ENCODE measurements at places on chromosomes 6 and 20.
A peak's percentile ranks its signal among the peaks of the same experiment; 100 is the strongest.

GRCh38 chr20:35059612-35060011, 33.0 kb downstream of the TRPC4AP start:
- DNase-seq = no peak

- peak; percentile 62 for DNase-seq
These were observed 77.8 kb downstream of the CD164 start for GRCh38 chr6:109304284-109305015.

DNA sequence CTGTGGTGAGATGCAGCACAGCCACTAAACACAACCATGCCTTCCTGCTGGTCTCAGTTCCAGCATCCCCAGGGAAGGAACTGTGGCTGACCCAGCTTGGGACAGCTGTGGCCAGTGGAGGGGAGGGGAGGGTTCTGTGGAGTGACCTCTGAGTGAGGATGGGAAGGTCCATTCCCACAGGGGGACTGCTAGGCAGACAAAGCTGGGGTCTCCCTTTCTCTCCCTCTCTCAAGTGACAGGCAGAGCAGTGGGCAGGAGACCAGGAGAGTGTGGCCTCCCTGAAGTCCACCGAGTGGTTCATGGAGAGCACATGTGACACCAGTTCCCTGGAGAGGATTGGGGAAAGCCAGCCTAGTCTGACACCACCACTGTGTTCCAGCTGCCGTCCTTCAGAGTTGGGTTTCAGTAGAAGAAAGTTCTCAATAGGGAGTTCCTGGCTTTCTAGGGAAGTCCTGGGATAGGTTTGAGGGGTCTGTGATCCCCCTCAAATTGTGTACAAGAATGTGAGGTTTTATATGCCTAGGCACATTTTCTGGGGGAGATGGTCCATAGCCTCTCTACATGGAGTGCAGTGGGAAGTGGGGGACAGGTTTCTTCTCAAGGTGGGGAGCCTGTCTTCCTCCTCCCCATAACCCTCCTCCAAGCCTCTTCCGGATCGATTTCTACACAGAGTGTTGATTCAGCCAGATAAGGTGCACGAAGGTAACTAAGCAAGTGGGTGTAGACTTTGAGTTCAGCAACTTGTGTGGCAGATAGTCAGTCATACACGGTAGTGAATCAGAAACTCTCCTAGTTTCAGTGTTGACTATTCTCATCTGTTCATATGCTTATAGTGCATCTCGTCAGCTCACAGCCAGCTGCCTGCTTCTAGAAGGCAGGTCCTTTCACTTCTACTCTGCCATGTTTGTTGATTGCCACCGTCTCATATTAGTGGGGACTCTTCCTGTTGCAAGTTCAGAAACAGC, 18.9 kb downstream of the MANBAL start:
- DNase-seq = no peak

- DNase-seq = peak; percentile 86
These were observed 13.2 kb downstream of the SS18L1 start for GRCh38 chr20:62156592-62157386.

- no peak for DNase-seq
These were observed 3.1 kb downstream of the QKI start for GRCh38 chr6:163417595-163417994.

DNA sequence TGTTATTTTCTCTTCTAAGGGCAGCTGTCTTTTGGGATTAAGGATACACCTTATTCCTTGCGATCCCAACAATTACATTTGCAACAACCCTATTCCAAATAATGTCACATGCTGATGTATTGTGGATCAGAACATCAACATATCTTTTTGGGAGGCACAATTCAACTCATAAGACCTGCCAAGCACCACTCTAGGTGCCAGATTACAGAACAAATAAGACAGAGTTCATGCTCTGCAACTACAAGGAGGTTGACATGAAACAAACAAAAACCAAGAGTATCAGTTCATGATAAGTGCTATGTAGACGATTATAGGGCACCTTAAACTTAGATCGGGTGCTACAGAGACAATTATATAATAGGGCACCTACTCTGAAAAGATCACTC, 203.2 kb upstream of the SGK1 start:
- DNase-seq = no peak

- DNase-seq = no peak
These were observed 39.2 kb downstream of the CDH4 start for GRCh38 chr20:61291166-61291829.

DNA sequence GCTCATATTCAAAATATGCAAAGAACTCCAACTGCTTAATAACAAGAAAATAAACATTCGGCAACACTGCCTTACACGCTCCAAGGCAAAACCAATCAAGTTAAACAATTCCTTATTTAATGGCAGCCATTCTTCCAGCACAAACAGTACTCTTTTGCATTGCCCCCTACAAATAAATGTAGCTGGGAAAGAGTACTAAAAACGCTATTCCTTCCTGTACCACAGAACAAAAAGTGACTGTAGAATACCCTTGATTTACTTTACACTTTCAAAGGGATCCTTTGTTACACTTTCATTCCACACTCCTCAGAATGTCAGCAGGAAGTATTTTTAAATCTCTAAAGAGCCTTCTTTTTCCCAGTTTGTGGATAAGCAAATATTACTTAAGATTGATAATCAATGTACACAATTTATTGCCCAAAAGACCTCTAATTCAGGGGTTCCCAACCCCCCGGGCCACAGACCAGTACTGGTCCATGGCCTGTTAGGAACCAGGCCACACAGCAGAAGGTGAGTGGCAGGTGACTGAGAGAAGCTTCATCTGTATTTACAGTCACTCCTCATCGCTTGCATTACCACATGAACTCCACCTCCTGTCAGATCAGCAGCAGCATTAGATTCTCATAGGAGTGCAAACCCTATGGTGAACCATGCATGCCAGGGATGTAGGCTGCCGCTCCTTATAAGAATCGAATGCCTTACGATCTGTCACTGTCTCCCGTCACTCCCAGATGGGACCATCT, 51.6 kb downstream of the MBOAT1 start:
- no peak for DNase-seq

GRCh38 chr6:42909835-42910234, 6.0 kb upstream of the PTCRA start:
- DNase-seq = no peak

DNA sequence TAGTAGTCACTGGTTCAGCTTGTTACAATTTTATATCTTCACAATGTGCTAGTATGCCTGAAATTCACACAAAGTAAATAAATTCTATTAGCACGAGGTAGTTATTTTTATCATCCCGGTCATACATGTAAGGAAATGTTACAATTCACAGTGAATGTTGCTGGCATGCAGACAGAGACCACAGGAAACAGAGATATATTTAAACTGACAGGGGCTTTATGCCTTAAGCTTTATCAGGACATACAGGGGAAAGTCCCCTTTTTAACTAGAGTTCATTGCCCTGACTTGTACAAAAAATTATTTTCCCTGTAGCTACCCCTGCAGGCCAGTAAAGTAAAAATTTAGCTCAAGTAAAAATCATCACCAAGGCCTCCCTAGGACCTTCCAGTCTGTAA, 712.0 kb upstream of the NRSN1 start:
- DNase-seq = peak; percentile 18

DNA sequence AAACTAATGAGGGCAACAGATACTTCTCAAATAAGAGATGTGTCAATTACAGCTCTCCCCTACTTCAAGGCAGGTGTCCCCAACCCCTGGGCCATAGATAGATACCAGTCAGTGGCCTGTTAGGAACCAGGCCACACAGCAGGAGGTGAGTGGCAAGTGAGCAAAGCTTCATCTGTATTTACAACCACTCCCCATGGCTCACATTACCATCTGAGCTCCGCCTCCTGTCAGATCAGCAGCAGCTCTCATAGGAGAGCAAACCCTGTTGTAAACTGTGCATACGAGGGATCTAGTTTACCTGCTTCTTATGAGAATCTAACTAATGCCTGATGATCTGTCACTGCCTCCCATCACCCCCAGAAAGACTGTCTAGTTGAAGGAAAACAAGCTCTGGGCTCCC, 422.1 kb downstream of the GJA1 start:
- peak; percentile 63 for DNase-seq

- peak; percentile 90 for DNase-seq
These were observed 931 bp upstream of the UCKL1 start for GRCh38 chr20:63957004-63957689.

DNA sequence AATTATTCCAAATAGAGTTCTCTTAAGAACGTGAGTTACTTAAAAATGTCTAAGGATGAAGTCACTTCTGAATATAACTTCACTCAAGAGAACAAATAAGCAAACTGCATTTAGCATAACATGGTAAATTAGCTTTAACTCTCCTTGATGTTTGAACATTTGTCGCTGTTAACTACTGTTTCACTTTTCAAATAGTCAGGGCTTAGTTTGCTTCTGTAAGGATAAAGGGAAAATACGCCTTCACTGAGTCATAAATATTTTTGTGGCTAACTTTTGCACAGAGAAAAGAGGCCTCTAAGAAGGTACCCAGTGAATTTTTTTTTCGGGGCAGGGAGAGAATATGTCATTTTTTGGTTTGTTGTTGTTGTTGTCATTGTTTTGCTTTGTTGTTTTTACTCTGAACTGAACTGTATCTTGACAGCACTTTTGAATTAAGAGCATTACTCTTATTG, 8.1 kb downstream of the PTPN1 start:
- no peak for DNase-seq

DNA sequence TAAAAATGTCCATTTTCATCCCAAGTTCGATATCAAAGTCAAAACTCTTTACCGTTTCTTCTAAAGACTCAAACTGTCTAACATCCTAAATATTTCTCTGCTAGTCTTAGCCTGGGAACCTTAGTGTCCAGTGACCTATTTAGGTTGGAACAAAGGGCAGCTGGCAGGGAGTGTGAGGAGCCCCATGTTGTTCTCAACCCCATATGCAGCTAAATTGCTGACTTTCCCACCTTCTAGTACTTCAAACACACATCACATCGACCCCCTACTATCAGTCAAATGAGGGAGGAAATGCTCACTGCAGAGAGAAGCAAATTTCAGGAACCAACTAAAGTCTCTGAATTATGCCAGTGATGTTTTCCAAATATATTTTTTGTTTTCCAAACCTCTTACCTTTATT, 192.6 kb upstream of the RAB32 start:
- no peak for DNase-seq

DNA sequence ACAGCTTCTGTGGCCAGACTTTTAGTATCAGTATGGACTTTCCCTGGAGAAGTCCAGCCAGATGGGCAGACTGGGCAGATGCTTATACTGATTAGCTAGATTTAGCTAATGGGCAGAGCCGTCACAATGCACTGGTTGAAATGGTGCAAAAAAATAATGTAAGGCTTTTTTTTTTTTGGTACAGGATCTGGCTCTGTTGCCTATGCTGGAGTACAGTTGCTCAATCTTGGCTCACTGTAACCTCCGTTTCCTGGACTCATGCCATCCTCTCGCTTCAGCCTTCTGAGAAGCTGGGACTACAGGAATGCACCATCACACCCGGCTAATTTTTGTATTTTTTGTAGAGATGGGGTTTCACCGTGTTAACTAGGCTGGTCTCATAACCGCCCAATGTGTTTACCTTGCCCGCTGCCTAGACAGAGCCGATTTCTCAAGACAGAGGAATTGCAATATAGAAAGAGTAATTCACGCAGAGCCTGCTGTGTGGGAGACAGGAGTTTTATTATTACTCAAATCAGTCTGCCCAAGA, 16.4 kb upstream of the KIFC1 start:
- no peak for DNase-seq

DNA sequence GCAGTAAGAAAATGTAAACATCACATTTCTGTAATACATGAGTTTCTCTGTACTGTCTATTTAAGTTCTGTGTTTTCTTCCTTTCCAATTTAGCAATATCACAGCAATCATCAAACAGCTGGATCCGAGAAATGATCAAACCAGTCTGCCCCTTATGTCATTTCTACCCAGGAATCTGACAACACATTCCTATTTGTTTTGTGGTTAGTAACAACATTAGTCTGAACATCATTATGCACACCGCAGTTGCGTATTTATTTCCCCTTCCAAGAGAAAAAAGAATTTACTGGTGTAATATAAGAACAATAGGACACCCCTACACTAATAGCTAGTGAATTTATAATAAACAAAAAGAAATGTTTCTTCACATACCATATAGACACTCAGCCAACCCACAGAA, 179.5 kb downstream of the BTBD9 start:
- peak; percentile 11 for DNase-seq

DNA sequence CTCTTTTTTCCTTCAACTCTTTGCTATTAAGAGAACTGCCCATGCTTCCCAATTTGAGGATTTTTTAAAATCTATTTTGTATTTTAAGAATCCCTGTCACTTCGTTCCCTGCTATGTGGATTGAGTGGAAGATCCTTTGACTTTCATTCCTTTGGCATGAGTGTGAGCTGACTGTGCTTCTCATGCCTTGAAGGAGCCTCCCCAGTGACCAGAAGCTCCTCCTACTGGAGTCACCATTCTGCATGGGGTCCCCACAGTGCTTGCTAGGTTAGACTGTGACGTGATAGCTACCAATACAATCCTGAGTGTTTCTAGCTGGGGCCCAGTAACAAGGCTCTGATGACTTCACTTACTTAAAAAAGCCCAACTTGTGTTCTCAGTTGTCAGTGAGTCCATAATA, 104.4 kb upstream of the LAMP5 start:
- peak; percentile 67 for DNase-seq

DNA sequence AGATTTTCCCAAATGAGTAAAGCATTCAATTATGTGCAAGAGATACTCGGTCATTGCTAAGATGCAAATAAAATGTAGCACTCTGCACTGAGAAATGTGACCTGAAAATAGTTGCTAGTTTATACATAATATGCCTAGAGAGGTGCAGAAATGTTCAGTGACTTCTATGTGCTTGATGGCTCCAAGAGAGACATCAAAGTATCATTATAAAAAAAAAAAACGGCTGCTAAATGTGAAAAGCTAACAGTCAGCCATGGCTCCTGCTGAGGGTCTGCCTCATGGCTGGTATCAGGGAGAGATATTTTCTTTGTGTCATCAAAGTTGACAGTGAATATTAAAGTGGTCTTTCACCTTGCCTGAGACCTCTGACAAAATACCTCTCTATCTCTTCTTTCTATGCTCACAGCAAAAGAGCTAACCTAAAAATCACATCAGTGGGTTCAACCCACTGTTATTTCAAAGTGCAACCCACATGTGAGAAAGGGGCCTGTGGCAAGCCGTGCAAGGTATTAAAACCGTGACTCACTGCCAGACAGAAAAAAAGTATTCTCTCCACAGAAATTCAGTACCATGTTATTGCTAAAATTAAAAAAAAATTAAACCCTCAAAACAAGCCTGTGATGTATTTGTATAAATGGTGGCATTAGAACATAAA, 259.0 kb downstream of the HIVEP2 start:
- no peak for DNase-seq

GRCh38 chr6:132571774-132572173, 1.7 kb downstream of the TAAR6 start:
- DNase-seq = no peak

GRCh38 chr6:158514176-158514575, 45.7 kb upstream of the TMEM181 start:
- no peak for DNase-seq

- no peak for DNase-seq
These were observed 16.9 kb downstream of the KIAA1755 start for GRCh38 chr20:38243709-38244020.

DNA sequence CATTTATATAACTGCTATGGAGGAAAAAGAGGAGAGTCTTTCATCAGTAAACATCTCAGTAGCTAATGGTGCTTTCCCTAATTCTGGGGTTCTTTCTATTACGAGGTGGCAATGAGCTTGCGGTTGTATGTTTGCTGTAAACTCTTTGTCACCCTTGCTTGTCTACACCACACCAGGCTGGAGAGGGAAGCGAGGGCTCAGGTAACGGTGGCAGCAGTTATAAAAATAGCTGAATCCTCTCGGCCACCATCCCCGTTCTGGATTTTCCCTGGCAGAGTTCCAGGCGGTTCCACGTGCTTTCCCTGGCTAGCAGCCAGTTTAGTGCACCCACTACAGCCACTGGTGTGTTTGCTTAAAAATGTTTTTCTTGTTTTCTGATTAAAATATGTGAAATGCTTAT, 39.0 kb downstream of the MAS1 start:
- DNase-seq = no peak
